ENCODE measurements at places on chromosomes 13 and 19.

DNA sequence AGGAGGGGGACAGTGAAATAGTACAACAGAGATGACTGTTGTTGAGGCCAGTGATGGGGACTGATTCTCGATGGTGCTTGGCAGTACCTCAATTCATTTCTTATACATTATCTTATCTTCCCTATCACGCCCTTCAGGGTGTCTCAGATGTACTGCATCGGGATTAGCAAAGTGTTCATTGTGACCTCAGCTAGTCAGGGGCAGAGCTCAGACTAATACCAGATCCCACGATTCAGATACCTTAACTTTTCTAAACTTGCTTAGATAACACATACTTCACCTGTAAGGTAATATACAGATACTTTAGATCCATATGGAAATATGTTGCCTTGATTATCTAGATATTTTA lies 720.6 kb downstream of the EFNB2 start:
- DNase-seq = no peak

DNA sequence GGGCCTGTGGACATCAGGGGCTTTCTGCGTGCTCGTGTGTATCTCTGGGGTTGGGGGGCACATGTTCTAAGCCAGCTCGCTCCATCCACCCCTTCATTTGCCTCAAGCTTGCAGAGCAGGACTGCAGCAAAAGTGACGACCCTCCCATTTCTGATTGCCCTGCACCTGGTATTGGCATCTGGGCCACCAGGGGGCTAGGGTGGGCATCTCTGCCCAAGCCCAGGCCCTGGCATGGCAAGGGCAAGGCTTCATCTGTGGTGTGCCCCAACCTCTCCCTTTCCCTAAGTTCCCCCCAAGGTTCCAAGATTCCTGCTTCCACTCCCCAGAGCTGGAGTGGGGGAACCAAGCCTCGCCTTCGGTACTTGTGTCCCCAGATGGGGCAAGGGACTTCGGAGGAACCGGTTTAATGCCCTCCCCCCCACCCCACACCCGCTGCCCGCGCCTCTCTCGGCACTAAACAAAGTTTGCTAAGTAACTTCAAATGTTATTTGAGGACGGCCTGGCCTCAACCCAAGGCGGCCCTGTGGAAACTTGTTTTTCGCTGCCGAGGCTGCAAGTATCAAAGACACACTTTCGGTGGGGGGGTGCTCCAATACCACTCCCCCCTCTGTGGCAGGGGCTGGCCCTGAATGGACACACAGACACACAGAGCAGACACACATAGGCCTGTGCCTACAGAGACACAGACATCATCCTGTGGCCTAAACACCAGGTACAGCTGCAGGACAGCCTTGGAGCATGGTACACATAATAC lies 12.2 kb downstream of the NFIX start:
- no peak for DNase-seq

DNA sequence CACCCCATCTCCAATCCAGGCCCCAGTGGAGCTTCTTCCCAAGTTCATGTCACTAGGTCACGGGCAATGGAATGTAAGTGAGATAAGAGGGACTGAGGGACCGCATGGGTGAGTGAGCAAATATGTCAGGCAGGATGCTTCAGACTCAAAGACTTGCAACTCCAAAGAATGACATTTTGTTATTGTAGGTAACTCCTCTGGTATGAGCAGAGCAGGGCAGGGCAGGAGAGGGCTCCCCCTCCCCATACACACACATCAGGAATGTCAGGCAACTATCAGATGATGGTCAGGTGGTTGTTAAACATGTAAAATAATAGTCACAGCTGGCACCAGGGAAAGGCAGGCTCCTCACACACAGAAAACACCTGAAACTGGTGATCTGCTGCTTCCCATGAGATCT lies 10.6 kb downstream of the ERVV-2 start:
- peak; percentile 2 for DNase-seq

DNA sequence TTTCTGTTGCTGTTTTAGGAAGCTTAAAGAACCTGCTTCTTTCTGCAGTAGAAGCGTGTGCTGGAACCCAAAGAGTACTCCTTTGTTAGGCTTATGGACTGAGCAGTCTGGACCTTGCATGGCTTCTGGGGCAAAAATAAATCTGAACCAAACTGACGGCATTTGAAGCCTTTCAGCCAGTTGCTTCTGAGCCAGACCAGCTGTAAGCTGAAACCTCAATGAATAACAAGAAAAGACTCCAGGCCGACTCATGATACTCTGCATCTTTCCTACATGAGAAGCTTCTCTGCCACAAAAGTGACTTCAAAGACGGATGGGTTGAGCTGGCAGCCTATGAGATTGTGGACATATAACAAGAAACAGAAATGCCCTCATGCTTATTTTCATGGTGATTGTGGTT lies 103.1 kb downstream of the TNFRSF19 start:
- no peak for DNase-seq

GRCh38 chr13:110382229-110382628 lies 75.1 kb downstream of the COL4A2 start:
- DNase-seq = no peak

DNA sequence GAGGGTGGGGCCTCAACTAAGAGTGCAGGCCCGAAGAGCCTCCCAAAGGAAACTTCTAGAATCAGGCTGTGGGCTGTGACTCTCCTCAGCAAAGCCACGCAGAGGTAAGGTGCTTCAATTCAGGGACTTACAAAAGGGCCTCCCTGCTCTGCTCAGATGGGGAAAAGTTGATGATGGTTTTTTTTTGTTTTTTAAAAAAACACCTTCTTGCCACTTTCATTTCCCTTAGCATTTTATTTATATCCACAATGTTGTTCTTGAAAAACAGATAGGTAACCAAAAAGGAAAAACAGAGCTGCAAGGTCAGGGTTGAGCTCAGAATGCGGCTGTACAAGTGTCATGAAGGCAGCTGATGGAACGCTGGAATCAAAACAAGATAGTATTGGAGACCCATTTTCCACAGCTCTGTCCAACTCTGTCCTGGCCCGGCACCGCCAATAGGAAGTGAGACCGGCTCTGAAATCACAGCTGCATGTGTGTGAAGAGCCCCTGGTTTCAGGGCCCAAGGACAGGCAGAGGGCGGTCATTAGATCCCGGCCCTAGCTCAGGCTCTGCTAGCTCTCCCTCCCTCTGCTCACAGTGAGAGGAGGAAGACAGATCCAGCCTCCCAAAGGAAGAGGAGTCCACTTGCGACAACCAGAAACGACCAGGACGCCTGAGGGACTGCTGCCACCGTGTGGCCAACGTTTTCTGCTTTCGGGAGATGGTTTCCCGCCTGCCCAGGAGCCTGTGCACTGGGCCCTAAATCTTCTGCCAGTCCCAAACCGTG lies 58.3 kb downstream of the KLF2 start:
- peak; percentile 13 for DNase-seq

GRCh38 chr19:2333807-2334211 lies 5.3 kb downstream of the SPPL2B start:
- no peak for DNase-seq

GRCh38 chr19:45847663-45848062 lies 15.3 kb downstream of the SYMPK start:
- no peak for DNase-seq

DNA sequence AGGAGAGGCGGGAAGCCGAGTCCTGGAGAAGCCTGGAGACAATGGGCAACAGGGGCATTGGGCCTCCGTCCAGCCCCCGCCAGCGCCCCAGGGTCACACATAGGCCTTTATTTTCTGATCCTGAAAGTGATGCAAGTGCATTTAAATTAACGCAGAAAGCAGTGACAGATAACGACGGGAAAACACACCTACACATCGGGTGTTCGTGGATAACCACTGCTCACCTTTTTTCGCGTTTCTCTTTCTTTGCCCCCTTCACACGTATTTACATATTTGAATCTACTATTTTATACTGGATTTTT lies 30.4 kb upstream of the GRTP1 start:
- DNase-seq = no peak

- DNase-seq = no peak
Measured at GRCh38 chr19:42206871-42207755, 10.4 kb downstream of the DEDD2 start.

DNA sequence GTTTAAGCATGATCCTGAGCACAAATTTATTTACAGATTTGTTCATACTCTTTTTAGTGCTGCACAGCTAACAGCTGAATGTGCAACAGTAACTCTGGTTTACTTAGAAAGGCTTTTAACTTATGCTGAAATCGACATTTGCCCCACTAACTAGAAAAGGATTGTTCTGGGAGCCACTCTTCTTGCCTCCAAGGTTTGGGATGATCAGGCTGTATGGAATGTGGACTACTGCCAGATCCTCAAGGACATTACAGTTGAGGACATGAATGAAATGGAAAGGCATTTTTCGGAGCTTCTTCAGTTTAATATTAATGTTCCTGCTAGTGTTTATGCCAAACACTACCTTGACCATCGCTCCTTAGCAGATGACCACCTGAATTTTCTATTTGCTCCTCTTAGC lies 16.0 kb downstream of the ZNF100 start:
- no peak for DNase-seq

DNA sequence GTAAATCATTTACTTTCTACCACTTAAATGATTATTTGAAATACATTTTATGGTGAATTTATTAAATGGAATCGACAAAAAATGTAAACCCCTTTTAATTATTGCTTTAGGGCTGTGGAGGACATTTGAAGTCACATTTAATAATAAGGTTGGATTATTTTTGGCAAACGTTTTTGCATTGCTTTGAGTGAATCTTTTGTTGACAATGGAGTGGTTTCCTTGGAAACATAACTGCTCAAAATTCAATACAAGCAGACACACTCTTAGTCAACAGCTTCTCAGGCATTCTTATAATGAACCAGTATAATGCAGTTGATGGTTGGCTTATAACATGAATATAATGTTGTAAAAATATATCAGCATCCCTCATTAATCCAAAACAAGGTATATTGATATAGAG lies 104.7 kb downstream of the DCLK1 start:
- DNase-seq = no peak

- no peak for DNase-seq
Measured at GRCh38 chr13:31898378-31899071, 133.0 kb upstream of the FRY start.

GRCh38 chr19:31459430-31459829 lies 110.2 kb upstream of the TSHZ3 start:
- DNase-seq = no peak

DNA sequence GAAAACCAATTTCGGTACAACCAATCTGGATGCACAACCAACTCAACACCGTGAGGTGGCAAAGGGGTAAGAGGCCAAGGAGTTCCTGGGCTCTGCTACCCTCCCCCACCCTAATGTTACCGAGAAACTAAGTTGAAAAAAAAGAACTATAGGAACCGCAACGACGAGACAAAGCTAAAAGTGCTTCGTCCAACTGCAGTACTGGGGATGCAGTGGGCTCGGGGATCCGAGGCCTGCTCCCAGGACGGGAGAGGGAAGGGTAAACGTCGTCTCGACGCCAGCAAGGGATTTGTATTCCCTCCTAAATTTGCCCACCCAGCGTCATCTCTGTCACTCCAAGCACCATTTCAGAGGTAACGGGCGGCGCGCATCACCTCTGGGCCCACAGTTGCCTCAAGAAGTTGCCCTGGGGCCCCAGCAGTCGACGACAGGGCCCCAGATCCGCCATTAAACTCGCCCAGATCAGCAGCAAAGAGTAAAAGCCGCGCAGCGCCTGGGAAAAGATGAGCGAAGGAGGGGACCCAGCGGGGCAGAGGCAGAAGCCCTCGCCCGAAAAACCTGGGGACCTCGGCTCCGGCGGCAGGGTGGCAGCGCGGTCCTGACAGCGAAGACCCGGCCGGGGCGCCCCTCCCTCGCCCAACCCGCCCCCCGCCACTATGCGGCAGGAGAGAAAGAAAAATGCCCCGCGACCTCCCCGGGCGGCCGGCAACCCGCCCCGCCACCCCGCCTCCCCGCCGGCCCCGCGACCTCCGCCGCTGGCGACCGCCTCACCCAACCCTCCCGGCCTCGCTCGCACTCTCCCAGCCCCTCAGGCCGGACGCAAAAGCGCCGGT lies 752 bp downstream of the ZMYM5 start:
- DNase-seq = peak; percentile 12

DNA sequence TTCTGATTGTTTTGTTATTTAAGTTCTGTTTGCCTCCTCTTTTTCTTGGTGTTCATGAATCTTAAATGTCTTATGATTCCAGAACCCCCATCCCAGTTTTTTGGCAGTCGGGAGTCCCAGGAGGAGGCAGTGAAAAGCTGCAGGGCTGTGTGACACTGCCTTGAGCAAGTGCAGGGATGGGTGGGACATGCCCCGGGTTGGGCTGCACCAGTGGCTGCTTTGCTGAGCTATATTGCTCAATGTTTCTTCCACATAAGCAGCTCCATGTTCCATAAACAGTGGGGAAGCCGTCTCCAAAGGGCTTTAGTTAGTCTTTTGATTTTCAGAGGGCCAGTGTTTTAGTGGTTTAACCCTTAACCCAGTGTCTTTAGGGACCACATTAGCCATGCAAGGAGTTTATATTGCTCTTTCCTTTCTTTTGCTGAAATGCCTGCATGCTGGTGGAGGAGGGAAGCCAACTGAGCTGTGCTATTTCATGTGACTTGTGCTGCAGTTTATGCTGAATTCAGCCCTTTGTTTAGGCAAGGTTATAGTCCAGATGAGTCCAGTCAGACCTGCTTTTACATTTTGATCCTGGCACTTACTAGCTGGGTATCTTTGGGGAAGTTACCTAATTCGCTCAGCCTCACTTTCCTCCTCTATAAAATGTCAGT lies 13.1 kb downstream of the ATP8A2 start:
- no peak for DNase-seq

DNA sequence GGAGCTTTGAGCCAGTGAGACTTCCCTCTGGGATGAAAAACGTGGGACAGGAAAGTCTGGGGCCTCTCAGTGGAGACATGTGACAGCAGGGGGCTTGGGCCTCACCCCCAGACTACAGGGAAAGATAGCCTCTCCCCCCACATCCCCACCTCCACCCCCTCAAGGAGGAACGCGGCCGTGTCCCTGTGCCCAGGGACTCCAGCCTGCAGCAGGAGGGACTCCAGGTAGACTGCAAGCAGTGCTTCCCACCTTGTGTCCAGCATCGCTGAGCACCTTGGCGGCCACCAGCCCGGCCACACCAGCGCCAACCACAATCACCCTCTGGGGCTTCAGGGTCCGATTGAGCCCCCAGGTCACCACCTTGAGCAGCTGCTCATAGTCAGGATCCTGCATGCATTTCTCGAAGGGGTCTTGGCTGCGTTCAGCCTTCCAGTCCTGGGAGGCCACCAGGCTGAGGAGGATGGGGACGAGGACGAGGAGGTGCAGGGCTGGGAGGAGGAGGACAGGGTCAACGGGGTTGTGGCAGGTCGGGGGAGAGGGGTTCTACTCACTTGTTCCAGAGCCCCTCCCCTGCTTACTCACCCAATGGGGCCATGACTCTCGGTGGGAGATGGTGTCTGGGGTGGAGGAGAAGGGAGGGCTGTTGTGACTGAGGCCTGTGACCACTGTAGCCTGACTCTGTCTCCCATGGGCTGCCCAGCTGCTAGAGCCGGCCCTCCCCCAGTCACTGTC lies 955 bp downstream of the IL4I1 start:
- no peak for DNase-seq

All from LoVo (cell line).